Activated effector memory CD4-positive, alpha-beta T cell treated with Interleukin-2 at 50 U/mL for 16 hours (primary cell): ENCODE measurements at places on chromosomes 5 and 9.

DNA sequence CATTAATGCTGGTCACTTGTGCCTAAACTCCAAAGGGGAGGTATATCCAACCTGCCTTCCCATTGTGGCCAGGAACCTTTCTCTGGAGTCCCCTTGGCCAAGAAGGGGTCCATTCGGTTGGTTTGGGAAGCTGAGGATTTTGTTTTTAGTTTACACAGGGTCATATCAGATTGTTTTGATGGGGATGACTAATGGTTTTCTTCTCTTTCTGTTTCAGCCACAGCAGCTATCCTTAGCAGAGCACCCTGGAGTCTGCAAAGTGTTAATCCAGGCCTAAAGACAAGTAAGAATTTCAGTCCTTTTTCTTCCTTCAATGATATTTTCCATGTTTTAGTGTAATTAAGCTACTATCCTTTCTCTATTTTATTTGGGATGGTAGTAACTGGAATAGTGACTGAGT, 127.8 kb upstream of the CCDC152 start:
- DNase-seq: no peak

DNA sequence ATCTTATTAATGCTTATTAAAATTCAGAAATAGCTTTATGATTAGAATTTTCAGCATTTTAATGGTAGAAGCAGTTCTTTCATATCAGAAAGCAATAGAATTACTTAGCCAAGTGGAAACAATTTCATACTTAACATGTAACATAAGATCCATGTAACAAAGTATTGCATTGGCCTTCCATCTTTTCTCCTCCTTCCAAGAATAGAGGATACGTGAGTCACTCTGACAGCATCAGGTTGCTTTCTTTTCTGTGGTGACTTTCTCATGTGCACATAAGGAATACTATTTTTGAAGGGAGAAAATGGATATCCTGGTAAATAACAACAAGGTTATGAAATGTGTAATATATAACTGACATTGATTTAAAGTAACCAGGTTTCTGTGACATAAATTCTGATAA, 272.2 kb downstream of the ANXA1 start:
- no peak for DNase-seq

DNA sequence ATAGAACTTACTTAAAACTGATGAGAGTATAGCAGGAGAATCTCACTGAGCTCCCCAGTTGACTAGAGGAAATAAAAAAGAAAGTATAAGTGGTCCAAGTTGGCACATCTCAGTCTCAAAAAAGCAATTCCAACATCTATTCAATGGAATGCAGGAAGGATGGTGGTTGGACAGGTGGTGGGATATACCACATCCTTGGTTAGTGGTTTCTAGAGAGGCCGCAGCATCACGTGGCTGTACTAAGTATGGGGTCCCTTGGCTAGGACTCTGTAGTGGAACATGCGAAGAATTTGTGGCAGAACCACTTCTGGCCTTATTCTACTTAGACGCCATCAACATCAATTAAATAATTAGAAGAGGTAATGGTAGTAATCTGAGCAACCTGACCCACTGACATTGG, 232.4 kb downstream of the SAXO1 start:
- no peak for DNase-seq

GRCh38 chr5:151738125-151738848, 20.1 kb downstream of the ATOX1 start:
- no peak for DNase-seq

DNA sequence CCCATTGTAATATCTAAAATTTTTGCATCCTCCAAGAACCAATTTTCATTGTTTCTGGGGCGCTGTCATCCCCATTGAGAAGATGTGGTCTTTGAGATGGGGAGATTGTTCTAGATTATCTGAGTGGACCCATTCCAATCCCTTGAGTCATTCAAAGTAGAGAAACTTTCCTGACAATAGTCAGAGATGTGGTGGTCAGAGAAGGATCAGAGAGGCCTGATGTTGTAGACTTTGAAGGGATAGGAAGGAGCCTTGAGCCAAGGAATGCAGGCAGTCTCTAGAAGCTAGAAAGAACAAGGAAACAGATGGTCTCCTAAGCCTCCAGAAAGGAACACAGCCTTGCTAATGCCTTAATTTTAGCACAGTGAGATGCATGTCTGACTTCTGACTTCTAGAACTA, 80.4 kb downstream of the TEK start:
- DNase-seq: no peak

DNA sequence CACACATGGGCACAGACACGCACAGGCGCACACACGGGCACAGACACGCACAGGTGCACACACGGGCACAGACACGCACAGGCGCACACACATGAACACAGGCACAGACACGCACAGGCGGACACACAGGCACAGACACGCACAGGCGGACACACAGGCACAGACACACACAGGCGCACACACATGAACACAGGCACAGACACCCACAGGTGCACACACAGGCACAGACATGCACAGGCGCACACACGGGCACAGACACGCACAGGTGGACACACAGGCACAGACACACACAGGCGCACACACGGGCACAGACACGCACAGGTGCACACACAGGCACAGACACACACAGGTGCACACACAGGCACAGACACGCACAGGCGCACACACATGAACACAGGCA, 312.8 kb upstream of the IRX1 start:
- DNase-seq: no peak

DNA sequence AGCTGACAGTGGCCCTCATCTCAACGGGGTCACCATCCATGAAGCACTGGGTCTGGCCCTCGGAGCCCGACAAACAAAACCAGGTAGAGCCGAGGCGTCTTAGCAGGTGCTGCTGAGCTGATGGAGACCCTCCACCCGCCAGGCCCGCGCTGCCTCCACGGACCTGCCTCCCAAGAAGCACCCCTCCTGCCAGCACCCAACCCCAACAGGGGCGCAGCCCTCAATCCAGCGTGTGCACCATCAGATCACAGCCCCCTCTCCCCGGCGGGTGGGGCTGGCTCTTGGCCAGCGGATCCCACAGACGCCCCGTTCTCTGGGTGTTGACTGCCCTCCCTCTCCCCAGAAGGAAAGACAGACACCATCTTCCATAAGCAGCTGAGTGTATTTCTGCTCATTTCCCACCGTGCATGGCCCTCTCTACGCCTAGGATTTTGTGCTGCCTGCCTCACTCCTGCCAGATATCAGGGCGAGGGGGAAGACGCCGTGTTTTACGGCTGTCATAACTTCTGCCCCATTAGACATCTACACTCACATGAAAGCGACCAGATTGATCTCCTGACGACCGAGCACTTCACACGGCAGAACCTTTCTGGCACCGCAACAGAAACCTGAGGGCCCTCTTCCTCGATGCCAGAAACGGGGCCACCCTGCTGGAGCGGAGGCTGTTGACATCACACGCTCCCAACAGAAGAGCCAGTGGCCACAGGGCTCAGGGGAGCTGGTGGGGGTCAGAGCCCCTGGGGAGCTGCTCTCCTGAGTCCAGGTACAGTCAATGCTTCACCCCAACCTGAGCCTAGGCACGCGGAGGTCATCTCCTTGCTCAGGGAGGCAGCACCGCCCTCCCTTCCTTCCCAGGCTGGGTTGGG, 12.4 kb downstream of the NACC2 start:
- no peak for DNase-seq

- DNase-seq: no peak
Measured at GRCh38 chr5:53900677-53901076, 340.2 kb downstream of the NDUFS4 start.

DNA sequence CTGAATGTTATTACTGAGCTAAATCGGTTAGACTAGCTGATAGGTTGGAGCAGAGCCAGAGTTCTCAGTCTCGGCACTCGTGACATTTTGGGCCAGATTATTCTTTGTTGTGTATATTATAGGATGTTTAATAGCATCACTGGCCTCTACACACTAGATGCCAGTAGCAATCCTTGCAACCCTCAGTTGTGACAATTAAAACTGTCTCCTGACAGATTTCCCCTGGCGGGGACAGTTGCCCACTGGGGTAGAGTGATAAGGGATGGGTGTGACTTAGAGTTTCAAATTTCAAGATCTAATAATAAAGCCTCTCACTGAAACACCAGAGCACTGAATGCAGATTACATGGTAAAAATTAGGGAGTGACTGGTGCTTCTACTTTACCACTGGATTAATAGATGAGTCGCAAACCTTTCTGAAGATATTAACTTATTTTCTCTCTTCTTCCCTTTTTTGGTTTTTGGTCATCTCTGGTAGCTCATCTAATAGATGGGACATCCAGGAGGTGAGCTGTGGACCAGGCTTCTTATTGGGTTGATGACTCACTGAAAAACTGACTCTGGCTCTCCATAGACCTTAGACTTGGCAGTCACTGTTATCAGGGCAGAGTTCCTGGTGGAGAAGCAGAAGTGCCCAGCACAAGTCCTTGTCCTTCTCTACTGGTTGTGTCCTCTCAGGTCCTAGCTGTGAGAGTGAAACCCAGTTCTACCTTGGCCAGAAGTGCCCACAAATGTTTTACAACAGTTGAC, 150.3 kb downstream of the UNC13B start:
- DNase-seq: no peak

- DNase-seq: no peak
Measured at GRCh38 chr9:14488421-14489190, 174.7 kb upstream of the NFIB start.

DNA sequence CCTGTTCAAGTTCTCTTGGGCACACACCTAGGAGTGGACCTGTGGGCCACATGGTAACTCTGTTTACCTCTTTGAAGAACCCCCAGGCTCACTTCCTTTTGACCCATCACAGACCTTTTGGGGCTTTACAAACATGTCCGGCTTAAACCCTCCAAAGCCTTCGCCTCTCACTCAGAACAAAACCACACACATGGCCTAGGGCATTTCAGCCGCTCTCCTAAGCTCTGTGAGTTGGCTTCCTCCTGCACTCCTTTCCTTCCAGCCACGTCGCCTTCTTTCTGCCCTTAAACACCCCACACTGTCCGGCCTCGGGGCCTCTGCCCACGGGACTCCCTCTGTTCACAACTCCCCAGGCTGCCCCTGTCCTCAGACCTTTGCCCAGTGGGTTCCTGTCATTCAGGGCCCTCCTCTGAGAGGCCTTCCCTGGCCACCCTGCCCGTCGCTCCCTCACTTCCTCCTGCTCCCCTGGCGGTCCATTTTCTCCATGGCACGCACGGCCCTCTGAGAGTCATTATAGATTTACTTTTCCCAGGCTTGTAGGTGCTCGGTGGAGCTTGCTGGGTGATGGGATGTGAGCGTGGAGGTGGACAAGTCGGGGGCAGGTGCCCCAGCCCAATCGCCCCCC, 1.9 kb downstream of the DOK3 start:
- no peak for DNase-seq

- no peak for DNase-seq
Measured at GRCh38 chr5:179797741-179798140, 4.0 kb downstream of the LTC4S start.
